GM13977 (cell line): ENCODE measurements at places on chromosomes 13 and 19.
A peak's percentile ranks its signal among the peaks of the same experiment; 100 is the strongest.

DNA sequence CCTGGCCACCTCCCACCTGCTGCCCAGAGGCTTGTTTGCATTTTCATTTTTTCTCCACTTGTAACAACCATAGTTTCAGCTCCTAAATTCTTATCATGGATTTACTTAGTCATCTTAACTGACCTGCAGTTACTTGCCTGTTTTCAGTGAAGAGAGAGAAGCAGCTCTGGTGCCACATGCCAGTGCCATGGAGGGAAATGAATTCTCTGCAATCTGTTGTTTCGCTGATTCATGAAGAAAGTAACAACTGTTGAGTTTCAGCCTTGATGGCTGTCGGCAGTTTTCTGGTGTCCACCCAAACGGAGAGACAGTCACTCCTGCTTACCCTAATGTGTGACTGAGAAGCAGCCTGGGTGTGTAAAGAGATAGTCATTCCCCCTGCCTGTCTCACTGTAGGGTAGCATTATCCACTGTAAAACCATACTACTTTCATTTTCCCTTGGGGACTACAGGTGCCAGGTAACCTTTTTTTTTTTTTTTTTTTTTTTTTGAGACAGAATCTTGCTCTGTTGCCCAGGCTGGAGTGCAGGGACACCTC lies 116.1 kb downstream of the DNAJC3 start:
- DNase-seq, result no peak

DNA sequence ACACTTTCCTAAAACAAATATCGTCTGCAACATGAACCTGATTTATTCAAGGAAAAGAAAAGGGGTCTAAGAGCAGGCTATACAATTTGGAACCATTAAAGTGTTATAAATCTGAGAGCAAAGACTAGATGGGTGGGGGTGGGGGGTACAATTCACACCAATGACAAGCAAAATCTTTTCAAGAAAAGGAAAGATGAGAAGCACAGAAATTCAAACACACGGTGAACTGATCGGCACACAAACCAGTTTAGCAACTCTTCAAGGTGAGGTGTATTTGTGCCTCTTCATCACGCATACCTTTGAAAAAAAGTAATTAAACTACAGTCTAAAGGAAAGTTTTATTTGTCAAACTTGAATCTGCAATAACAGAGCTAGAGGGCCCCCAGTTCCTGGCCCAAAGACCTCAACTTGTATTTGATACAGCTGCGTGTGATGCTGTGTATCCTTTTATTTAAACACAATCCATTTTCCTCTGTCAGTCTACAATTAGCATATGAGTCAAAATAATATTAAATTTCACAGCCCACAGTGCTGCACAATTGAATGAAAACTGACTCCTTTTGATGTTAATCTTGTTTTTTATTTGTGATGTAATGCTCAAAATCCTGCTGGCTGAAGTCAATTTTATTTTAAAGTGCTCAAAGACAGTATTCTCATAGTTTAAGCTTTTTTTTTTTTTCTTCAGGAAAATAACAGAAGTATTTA lies 14.2 kb downstream of the EFNB2 start:
- no peak for DNase-seq

- DNase-seq, result no peak
These were observed 4.9 kb upstream of the POU4F1 start for GRCh38 chr13:78608252-78608687.

- no peak for DNase-seq
These were observed 113.3 kb downstream of the RAB20 start for GRCh38 chr13:110448230-110448629.

DNA sequence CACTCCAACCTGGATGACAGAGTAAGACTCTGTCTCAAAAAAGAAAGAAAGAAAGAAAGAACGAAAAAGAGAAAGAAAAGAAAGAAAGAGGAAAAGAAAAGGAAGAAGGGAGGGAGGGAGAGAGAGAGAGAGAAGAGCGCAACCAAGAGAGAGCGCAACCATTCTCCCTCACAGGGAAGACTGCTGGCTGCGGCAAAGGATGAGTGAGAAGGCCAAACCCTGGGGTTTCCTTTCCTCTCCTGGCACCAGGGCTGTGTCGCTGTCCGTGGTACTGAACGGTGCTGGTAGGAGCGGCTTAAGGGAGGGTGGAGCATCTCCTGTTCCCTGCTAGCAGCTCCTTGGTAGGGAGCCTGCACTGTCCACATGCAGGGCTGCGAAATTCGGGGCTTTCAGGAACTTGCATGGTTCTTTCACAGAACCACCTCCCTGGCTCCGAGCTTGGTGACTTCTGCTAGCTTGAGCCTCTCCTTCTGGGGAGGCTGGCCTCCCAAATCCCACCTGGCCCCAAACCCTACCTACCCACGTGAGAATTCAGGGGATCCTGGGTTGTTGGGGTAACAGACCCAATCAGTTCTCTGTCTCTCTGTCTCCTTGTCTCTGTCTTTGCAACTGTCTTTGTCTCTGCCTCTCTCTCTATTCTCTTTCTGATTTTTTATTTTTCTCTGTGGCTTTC lies 51.1 kb upstream of the ZNRF4 start:
- DNase-seq, result peak; percentile 72

DNA sequence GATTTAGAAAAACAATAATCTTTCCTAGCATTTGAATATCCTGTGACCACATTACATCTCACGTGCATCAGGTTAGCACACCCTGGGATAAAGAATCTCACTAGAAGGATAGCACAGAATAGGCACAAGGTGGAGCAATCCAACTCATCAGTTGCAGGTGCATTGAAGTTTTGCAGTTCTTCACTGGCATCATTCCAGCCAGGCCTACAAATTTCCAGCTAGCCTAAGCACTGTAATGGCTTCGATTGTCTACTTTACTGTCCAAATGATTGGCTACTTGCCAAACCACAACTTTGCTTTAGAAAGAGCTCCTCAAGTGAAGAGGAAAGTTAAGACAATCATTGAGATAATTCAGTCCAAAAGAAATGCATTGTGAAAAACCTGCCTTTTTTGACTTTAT lies 89.5 kb downstream of the SPRY2 start:
- DNase-seq, result no peak

DNA sequence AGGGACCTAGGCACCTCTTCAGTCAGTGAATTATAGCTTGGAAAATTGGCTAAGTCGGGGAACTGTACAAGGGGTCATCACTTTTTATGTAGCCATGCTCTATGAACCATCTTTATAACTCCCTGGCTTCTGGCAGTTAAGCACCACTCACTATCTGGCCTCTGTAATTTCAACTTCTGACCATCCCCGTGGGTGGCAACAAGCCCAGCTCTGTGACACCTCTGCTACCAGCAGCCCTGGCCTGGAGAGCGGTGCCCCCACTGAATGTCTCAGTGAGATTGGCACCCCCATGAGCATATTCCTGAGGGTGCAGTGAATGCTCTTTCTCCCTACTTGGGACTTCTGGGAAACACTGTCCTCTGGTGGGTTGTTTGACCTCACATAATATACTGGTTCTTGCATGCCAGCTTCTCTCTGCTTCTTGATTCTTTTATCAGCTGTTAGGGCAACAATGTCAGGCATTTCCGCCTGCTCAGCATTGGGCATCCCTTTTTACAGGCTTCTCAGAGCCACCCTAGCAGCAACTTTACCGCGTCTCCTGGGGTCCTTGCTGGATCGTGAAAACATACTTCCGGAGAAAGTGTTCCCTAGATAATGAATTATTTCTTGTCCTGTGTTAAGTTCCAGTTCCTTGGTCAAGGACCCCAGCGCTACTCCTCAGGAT lies 10.4 kb downstream of the KL start:
- no peak for DNase-seq

DNA sequence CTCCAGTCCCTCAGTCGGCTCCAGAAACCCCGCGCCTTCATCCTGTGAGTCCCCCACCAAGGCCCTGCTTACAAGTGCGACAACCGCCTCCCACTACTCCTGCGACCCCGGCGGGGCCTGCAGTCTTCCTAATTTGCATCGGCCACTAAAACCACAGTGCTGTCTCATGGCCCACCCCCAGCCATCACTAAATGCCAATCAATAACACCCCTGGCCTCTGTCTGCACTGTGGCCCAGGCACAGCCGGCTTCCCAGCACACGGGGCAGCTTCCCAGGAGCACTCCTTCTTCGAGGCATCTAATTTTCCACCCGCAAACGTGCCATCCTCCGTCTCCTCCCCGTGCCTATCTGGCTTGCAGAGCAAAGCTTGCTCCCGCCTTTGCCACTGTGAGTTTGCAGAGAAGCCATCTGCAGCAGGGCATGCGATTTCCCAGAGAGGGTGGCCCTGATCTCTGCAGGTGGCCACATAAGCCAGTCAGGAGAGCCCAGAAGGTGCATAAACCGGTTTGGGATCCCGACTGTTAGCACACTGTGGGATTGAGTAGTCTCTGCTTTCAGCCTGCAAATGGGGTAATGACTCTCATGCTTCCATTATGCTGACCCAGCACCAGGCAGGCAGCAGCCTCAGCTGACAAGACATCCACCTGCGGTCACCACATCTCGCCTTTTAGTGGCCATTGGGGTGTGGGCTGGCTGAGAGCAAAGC lies 34.0 kb upstream of the USE1 start:
- DNase-seq, result no peak
